ENCODE measurements at places on chromosomes 16 and 17.
A peak's percentile ranks its signal among the peaks of the same experiment; 100 is the strongest.

GRCh38 chr16:78606545-78606944 is 507.1 kb downstream of the WWOX start:
- no peak for DNase-seq

DNA sequence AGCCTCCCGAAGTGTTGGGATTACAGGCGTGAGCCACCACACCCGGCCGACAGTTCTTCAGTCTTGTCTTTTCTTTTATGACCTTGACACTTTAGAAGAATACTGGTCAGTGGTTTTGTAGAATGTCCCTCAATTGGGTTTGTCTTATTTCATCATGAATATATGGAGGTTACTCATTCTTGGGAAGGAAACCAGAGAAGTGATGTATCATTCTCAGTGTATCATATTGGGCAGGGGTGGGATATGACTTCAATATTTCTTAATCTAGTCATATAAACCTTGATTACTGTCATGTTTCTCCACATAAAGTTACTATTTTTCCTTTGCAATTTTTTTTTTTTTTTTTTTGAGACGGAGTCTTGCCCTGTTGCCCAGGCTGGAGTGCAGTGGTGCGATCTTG is 36.9 kb downstream of the SNTB2 start:
- no peak for DNase-seq

- DNase-seq = no peak
Observed at GRCh38 chr17:46876926-46877325, 25.5 kb downstream of the WNT9B start.

GRCh38 chr16:50371936-50372595 is 3.3 kb upstream of the BRD7 start:
- no peak for DNase-seq

GRCh38 chr16:87006789-87007745 is 310.1 kb downstream of the C16orf95 start:
- no peak for DNase-seq

- no peak for DNase-seq
Observed at GRCh38 chr17:338442-339192, 14.0 kb downstream of the RPH3AL start.

GRCh38 chr17:70709596-70709995 is 540.3 kb downstream of the KCNJ2 start:
- DNase-seq = no peak

DNA sequence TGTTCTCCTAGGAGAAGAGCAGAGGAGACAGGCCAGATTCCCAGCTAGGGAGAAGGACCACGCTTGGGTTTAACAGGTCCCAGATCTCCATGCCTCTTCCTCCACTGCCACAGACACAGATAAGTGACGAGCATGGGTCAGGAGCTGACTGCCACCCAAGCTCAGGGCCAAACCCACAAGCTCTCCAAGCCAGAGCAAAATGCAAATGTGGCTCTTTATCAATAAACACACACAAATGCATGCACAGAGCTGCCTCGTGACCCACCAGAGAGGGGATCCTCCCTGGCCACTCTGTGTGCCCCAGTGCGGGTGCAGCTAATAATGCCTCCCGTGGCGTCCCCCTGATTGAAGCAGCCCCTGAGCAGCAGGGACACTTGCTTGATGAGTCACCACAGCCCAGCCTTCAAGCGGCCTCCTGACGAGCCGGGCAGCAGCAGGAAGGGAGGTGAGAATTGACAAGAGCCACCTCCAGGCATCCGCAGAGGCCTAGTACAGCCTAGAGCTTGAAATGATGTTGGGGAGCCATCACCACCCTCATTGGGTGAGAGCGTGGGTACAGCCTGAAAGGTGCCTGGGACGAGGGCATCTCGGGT is 143.9 kb downstream of the CCDC182 start:
- DNase-seq = no peak

DNA sequence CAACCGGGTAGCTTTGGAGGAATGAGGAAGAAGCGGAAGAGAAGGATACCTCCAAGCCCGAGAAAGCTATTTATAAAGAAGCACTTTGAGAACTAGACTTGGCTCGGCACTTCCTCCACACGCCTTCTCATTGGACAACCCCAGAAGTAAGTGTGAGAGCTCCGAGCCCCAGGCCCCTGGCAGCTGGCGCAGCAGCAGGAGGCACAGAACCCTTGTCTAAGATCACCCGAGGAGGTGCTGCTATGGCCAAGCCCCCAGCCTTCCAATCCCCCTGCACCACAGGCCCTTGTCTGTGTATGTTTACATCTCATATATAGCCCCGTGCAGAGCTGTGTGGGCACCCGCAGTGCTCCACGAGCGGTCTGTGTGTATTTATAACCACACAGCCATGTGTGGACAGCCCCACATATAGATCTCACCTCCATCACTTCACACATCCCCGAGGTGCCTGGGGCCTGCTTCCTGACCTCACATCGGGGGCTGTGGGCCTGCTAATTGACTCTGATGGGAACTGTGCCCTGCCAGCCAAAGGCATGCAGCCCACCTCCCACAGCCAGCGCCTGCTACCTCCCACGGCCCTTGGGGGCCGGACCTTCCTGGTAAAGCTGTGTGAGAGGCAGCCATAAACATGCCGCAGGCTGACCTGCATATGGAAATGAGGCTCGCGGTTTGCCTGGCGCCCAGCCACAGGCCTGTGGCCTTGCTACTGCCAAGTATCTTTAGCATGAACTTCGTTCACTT is 96.1 kb downstream of the C17orf67 start:
- no peak for DNase-seq

DNA sequence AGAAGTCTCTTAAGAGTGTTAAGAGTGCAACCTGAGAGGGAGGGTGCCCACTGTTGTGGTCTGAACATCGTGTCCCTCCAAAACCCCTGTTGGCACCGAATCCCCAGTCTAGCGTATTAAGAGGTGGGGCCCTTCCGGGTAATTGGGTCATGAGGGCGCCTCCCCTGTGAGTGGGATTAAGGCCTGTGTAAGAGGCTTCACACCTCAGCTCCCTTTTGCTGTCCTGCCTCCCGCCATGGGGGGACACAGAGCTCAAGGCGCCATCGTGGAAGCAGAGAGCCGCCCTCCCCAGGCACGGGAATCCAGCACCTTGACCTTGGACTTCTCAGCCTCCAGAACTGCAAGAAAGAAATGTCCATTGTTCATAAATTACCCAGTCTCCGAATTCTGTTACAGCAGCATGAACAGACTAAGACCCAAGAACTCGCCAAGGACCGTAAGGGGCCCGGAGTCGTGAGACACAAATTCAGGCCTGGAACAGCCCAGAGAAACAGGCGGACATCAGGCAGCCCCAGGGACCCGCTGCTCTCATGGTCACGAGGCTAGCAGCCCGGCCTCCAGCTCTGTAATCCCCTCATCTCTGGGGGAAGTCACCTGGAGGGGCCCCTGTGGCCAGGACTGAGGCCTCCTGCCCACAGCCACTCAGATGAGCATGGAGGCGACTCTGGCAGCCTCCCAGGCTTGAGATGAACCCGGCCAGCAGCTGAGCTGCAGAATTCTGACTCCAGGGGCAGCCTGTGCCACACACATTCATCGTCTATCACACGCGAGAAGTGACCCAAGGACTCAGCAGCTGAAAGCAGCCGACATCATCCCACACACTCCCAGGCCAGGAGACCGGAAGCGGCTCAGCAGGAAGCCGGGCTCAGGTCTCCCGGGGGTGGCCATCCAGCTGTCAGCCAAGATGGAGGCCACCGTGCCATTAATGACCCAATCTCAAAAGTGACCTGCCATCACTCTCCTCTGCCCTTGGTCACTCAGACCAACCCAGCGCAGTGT is 12.8 kb upstream of the CHMP6 start:
- DNase-seq = no peak

DNA sequence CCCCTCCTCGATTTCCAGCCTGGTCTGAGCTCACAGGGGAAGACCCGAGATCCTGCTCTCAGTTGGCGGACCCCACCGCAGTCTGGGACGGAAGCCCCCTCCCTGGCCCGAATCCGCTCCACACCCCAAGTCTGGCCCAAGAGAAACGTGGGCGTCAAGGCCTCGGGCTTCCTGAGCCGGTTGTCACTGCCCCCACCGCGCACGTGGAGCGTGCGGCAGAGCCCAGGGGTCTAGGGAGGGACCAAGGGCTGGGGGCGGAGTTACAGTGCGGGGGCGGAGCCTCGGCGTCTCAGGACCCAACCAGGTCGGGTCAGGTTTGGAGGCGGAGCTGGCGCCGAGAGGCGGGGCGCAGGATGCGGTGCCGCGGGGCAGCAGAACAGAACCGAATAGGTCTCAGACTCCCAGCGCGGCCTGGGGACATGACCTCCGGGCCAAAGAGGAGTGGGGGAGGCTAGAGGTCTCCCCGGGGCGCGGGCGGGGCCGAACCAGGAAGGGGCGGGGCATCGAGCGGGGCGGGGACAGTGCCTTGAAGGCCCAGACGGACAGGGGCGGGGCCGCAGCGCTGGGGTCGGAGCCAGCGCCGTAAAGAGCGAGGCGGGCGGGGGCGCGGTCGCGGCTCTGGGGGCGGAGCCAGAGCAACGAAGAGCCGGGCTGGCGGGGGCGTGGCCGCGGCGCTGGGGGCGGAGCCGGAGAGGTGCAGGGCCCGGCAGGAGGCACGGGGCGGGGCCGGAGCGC is 431 bp upstream of the ZFPM1 start:
- peak; percentile 98 for DNase-seq

GRCh38 chr16:75114179-75114945 is 2.2 kb downstream of the LDHD start:
- no peak for DNase-seq

DNA sequence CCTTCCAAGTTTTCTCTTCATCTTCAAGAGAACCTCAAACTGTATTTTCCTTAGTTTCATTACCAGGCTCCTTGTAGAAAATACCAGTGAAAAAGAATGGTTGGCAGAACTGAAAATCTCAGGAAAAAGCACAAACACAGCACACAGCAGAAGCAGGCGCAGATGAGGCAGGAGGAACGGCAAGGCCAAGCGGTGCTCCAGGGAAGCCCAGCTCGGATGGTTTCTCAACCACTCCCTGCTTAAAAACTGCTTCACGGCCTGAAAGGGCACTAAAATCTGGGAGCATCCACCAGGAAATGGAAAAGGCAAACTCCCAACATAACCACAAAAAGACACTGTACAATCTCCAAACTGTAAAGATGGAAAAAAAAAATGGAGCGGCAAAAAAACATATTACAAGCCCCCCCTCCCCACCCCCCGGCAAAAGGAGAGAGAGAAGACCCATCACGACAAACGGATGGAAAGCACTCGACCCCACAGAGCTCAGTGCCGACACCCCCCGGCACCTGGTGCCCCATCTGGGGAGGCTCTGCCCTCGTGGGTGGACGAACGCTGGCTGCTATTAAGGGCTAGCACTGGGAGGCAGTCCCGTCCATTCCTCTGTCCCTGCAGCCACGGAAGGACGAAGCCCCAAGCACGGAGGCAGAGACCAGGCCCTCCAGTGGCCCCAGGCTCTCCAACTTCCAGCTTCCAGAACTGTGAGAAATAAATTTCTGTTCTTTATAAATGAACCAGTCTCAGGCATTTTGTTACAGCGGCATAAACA is 127.5 kb downstream of the ZNF778 start:
- DNase-seq = no peak

GRCh38 chr16:31409433-31409832 is 16.3 kb downstream of the ITGAD start:
- no peak for DNase-seq

GRCh38 chr16:68231384-68232136 is 4.4 kb downstream of the ESRP2 start:
- DNase-seq = no peak

GRCh38 chr17:333626-334396 is 18.8 kb downstream of the RPH3AL start:
- no peak for DNase-seq

DNA sequence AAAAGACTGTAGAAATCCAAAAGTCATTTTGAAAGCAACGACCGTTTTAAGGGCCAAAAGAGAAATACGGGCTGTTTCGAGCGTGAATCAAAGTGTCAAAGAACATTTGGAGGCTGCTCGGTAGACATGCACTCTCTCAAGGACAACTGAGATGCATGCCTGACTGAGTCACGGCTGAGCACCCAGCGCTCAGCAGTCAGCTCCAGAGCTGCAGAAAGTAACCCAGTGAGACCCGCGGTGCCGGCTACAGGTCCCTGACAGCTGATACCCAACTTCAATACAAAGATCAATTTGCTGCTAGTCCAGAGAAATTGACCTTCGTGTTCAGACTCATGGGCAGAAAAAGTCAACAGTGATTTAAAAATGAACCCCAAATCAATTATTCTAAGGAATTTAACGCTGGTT is 214.9 kb downstream of the STX8 start:
- DNase-seq = no peak
